ENCODE measurements at places on chromosomes 16 and 17.

- peak; percentile 39 for DNase-seq
Measured at GRCh38 chr16:28140788-28141618, 70.8 kb downstream of the XPO6 start.

GRCh38 chr16:66689282-66689681, 7.3 kb downstream of the CMTM4 start:
- DNase-seq, result no peak

- DNase-seq, result no peak
Measured at GRCh38 chr16:65739518-65739917, 617.7 kb upstream of the CDH11 start.

DNA sequence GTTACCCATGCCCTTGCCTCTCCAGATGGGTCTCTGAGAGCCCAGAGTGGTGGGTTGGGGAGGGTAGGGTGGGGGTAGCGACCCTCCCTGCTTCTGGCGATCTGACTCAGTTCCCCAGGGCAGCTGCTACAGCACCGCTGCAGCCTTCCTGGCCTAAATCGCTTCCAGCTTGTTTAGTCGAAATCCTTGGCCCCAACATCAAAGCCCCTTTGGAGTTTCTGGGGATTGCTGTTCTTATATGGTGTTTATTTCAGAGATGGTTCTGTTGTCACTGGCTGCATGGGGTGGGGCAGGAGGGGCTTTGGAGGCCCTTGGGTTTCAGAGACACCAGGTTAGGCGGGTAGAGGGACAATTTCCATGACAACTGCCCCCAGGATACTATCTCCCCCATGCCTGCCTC, 35.9 kb downstream of the FZD2 start:
- no peak for DNase-seq

DNA sequence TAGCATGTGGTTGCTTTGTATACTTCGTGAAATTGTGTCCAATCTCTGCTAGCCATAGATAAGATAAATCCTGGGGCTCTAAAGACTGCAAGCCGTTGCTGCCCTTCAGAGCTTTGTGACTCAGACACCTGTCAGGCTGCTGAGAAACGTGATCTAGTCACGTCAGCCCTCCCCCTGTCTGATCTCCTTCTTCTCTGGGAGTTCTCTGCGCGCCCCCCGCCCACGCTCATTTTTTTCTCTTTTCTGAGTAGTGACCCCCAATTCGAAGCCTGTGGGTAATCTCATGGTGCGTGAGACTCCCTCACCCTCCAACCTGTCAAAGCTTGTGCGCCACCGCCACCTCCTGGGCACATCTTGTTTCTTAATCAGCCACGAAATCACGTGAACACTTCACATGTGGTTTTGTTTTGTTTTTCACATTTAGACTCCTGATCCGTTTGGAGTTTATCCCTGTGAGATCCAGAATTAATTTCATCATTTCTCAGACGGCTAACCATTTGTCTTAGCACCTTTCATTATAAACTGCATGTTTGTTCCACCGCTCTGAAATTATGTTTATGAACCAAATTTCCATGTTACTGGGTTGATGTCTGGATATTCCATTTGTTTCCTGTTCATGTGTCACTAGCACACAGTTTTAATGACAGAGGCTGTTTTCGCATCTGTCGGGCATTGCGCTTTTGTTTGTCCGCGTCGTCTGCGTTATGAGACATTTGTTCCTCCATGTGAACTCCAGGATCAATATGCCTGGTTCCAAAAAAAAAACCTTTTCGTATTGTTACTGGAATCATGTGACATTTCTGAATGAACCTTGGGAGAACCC, 977 bp upstream of the ZNF778 start:
- DNase-seq, result peak; percentile 80

DNA sequence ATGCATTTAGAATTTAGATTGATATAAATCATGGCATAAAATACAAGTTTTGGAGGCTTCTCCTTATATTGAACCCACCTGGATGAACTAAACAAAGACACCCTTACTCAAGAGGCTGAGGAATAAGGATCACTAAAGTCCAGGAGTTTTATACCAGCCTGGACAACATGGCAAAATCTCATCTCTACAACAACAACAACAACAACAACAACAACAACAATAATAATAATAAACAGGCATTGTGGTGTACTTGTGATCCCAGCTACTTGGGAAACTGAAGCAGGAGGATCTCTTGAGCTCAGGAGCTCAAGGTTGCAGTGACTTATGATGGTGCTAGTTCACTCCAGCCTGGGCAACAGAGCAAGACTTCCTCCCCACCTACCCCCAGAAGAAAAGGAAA, 558.0 kb downstream of the TOX3 start:
- no peak for DNase-seq

GRCh38 chr17:45138911-45139532, 3.5 kb downstream of the ACBD4 start:
- no peak for DNase-seq

GRCh38 chr16:86800894-86801293, 222.5 kb downstream of the FOXL1 start:
- no peak for DNase-seq

DNA sequence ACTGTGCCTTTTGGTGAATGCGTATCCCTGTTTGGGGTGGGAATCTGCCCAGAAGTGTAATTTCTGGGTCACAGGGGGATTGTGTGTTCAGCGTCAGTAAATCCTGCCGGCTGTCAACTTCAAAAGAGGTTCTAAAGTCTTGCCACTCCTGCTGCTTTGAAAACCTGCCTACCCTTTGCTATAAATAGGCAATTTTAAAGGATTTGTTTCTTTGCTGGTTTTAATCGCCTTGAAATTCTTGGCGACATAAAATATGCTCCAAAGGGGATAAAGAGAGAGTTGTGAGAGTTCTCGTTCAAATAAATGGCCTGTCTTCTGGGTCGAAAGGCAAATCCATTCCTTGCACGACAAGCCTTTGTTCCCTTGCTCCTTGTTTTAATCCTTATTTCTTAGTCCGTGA, 143.4 kb downstream of the IRF8 start:
- DNase-seq, result no peak

DNA sequence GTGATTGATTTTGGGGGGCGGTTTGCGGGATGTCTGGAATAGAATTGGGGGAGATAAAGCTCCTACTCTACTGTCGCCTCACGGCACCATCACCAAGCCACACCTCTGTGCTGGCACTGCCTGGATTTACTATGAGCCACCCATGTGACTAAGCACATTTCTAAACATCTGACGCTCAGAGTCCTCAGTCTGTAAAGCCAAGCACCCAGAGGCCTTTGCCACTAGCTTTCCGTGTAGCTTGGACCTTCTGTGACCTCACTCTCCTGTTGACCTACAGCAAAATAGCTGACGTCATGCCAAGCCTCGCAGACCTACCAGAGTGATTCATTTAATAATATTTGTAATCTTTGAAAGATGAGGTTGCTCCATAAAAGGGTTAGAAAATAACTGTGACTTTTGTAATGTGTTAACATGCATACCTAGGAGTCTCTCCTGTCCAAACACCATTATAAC, 38.5 kb upstream of the MYOCD start:
- DNase-seq, result no peak

DNA sequence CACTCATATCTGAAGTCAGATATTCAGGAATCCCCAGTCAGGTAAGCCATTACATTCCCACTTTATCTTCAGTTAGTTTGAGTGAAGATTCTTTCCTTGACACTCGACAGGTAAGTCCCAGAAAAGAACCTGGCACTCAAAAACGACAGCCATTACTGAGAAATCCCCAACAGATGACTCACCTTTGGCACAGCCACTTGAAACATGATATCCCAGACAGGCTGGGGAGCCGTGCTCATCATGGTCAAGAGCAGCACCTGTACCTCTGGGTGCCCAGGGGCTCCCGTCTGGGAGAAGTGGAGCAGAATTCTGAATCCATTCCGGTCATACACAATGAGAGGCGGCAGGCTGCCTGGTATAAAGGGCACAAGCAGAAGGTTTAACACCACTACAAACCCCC, 16.8 kb upstream of the COG7 start:
- no peak for DNase-seq

GRCh38 chr16:48905632-48906505, 295.9 kb upstream of the N4BP1 start:
- no peak for DNase-seq

GRCh38 chr16:275786-276232, at the start of gene RGS11:
TSS of gene RGS11 (minus strand) at chr16:275944. CDS start at chr16:275911, 33 bp downstream.
- DNase-seq, result no peak

DNA sequence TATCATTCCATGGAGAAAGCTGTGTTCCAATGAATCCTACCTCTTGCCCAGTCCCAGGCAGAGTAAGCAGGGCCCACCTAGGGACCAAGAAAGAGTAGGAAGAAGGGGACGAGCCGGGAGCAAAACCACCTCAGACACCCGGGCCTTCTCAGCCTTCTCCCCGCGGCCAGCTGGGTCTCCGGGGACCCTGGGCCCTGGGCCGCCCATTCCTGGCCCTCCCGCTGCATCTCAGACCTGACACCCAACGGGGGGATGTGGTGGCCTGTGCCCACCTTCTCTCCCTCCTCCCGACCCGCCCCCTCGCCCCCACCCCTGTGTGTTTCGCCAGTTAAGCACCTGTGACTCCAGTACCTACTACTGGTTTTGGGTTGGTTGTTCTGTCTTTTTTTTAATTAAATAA, 11.4 kb upstream of the CACNG1 start:
- no peak for DNase-seq

DNA sequence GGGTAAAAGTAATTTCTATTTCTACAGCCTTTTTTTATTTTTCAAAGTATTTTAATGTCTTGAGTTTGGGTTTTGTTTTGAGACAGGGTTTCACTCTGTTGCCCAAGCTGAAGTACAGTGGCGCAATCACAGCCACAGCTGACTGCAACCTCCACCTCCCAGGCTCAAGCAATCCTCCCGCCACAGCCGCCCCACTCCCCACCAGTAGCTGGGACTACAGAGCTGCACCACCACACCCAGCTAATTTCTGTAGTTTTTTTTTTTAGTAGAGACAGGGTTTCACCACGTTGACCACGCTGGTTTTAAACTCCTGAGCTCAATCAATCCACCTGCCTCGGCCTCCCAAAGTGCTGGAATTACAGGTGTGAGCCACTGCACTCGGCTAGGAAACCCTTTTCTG, 44.0 kb downstream of the TUBD1 start:
- DNase-seq, result no peak

All from activated naive CD4-positive, alpha-beta T cell treated with anti-CD3 and anti-CD28 coated beads, Interleukin-2, amount 50 U/mL, for 16 hours (primary cell).